ENCODE measurements at places on chromosomes 7 and 10. TPM values are rescaled to one million over a fixed set of nuclear protein-coding genes. Genes with fewer than 3 reads are reported as not detected.

Gene SPDYE9
- total RNA-seq, result not detected

Gene PWWP2B
- 14.0 TPM for total RNA-seq

Gene TRIM73
- total RNA-seq, result 10.1 TPM

Gene MPP7
- total RNA-seq, result 24.0 TPM

Gene PAX4
- not detected for total RNA-seq

Gene HYAL4
- total RNA-seq, result not detected

Gene HABP2
- total RNA-seq, result not detected

Gene ANKRD30A
- total RNA-seq, result not detected

Gene KDM7A
- 17.2 TPM for total RNA-seq

Gene OR6B1
- not detected for total RNA-seq

Gene TSPAN12
- not detected for total RNA-seq

Gene GNGT1
- total RNA-seq, result not detected
